ENCODE measurements at places on chromosomes 4 and X.

- DNase-seq = no peak
Observed at GRCh38 chr4:7779432-7779768, 160.3 kb downstream of the AFAP1 start.

GRCh38 chr4:157280673-157281072 lies 60.1 kb downstream of the GRIA2 start:
- DNase-seq = no peak

- no peak for DNase-seq
Observed at GRCh38 chr4:15884666-15885065, 53.9 kb downstream of the FGFBP1 start.

GRCh38 chrX:124925681-124926080 lies 394.0 kb upstream of the TEX13C start:
- DNase-seq = no peak

DNA sequence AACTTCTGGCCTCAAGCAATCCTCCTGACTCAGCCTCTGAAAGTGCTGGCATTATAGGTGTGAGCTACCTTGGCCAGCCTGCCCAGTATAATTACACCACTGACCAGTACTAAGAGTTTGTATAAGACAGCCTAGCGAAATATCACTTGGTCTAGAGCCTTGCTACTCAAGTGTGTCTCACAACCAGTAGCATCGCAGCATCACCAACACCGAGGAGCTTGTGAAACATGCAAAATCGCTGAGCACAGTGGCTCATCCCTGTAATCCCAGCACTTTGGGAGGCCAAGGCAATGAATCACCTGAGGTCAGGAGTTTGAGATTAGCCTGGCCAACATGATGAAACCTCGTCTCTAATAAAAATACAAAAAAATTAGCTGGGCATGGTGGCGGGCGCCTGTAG lies 102.0 kb upstream of the GATB start:
- no peak for DNase-seq

- DNase-seq = no peak
Observed at GRCh38 chrX:72141372-72142004, 9.8 kb upstream of the RTL5 start.

GRCh38 chr4:148651991-148652390 lies 209.8 kb upstream of the NR3C2 start:
- no peak for DNase-seq

GRCh38 chrX:79336869-79337815 lies 30.0 kb downstream of the ITM2A start:
- DNase-seq = no peak

- no peak for DNase-seq
Observed at GRCh38 chr4:44448521-44449461, at the start of gene KCTD8. TSS of gene KCTD8 (minus strand) at chr4:44448809.

GRCh38 chr4:186029571-186030398 lies 39.2 kb upstream of the TLR3 start:
- DNase-seq = no peak

GRCh38 chr4:45650545-45650944 lies 473.3 kb downstream of the GABRG1 start:
- DNase-seq = no peak

GRCh38 chr4:146972036-146972435 lies 26.4 kb upstream of the TTC29 start:
- DNase-seq = no peak

DNA sequence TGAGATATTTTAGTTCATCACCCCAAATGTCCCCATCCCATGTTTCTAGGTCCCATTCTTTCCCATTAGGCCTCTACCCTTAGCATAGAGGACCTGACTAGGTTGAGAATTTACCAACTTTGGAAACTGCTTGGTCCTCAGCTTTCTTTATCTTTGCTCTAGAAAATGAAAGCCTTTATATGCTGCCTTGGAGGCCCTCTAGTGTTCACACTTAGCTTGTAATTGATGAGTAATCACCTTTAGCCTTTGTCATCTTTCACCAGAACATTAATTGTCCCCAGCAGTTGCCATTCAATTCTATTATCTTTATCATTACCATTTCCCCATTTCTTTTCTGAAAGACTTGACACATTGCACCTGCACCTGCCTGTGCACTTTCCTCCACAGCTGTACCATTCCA lies 589.2 kb upstream of the NR3C2 start:
- DNase-seq = no peak

DNA sequence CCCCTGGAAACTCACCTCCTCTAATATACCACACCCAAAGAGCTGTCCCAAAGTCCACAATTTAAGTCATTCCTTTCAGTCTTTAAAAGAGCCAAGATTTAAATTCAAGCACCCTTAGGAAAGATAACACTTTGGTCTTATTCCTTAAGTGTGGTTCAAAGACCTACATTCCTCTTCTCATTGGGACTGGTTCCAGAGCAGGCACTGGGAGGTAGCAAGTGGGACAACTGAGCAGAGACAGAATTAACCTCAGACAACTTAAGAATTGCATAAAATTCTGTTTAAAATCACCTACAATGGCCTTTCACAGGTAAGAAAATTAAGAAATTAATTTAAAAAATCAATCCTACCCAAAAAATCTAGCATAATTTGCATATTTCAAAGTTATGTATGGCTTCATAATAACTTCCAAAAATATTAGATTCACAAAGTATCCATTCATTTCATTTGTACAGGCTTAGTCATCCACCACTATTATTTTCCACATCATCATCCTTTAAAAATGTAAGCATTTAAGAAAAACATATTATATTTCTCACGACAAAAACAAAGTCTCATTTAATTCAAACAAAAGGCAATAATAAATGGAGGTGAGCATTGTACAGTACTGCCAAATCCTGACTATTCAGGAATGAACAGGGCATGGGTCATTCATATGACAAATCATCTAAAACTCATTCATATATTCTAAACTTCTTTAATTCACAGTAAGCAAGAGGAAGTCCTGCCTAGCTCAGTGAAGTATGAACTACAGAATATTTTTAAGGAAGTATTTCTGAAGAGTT lies 13.6 kb downstream of the PRSS12 start:
- DNase-seq = no peak

- DNase-seq = no peak
Observed at GRCh38 chr4:31613946-31614623, 893.9 kb downstream of the PCDH7 start.

GRCh38 chr4:83191026-83191425 lies 76.5 kb upstream of the PLAC8 start:
- DNase-seq = no peak

All from stimulated activated CD8-positive, alpha-beta memory T cell treated with anti-CD3 and anti-CD28 coated beads, Interleukin-7, amount 100 ng/mL, for 1 hour (primary cell).